ENCODE measurements at places on chromosomes 11 and 22.

DNA sequence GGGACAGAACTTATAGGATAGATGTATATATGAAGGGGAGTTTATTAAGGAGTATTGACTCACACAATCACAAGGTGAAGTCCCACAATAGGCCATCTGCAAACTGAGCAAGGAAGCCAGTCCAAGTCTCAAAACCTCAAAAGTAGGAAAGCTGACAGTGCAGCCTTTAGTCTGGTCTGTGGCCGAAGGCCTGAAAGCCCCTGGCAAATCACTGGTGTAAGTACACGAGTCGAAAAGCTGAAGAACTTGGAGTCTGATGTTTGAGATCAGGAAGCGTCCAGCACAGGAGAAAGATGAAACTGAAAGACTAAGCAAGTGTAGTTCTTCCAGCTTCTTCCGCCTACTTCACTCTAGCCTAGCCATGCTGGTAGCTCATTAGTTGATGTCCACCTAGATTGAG, 799.6 kb upstream of the ARHGAP42 start:
- DNase-seq = peak; percentile 61

DNA sequence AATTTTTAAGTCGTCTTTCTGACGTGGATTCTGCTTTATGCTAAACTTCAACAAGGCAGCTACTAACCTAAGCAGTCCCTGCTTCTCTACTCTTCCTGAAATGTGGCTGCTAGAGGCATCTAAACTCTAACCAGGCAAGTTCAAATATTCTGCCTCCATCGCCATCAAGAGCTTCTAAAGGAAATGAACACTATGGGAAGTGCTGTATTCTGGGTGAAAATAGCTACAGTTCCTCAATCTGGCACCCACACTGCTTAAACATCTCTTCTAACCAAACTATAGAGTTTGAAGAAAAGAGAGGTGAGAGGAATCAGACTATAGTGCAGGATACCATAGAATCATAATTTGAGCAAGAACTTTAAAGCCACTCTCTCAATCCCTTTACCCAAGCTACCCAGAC, 6.3 kb downstream of the NRIP3 start:
- no peak for DNase-seq

GRCh38 chr22:44537467-44537866, 39.4 kb upstream of the RTL6 start:
- peak; percentile 15 for DNase-seq

GRCh38 chr22:37281646-37282384, 493 bp upstream of the CYTH4 start:
- no peak for DNase-seq

- no peak for DNase-seq
These were observed 10.7 kb upstream of the FAM83F start for GRCh38 chr22:39984006-39984405.

- DNase-seq = no peak
These were observed 103.8 kb upstream of the CCDC90B start for GRCh38 chr11:83389975-83390374.

DNA sequence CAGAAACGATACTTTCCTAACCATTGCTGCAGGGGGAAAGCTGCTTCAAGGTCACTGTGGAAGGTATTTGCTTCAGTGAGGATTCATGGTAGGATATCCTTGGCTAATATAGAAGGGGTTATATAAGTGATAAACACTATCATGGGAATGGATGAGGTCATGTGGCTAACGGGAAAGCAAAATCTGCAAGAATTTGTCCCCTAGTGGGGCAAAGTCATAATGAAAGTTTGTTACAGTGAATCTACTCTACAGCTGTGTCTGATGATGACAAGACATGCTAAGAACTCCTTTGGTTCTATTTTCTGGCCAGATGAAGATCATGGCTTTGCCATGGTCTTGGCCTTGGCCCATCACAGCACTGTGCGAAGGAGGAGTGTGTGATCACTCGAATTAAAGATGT, 13.8 kb downstream of the MMP20 start:
- no peak for DNase-seq

DNA sequence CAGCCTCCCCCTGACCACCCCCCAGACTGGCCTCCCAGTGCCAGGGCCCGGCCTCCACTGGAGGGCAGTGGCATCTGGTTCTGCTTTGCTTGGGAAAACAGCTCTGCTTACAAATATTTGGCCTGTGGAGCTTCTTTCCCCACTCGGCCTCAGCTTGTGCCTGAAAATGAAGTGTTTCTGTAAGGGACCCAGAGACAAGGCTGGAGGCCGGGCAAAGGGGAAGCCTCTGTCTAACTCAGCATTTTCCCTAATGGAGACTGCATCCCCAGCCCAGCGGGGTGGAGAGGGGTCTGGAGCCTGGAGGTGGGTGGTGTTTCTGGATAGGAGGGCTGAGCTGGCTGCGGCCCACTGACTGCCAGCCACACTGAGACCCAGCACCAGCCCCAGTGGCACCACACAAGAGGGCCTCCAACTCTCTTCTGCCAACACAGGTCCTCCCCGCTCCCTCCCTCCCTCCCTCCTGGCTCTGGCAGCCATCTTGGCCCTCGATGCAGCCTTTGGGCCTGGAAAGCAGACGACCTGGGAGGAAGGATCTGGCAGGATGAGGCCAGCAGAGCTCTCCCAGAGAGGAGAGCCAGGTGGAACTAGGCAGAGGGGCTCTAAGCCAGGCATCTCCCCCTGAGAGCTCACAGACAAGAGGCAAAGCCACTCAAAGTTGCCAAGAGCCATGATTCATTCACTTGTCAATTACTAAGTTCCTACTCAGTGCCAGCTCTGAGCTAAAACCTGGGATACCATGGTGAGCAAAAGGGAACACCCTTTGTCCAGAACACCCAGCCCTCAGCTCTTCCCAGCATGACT, 77.1 kb upstream of the CD82 start:
- peak; percentile 80 for DNase-seq

DNA sequence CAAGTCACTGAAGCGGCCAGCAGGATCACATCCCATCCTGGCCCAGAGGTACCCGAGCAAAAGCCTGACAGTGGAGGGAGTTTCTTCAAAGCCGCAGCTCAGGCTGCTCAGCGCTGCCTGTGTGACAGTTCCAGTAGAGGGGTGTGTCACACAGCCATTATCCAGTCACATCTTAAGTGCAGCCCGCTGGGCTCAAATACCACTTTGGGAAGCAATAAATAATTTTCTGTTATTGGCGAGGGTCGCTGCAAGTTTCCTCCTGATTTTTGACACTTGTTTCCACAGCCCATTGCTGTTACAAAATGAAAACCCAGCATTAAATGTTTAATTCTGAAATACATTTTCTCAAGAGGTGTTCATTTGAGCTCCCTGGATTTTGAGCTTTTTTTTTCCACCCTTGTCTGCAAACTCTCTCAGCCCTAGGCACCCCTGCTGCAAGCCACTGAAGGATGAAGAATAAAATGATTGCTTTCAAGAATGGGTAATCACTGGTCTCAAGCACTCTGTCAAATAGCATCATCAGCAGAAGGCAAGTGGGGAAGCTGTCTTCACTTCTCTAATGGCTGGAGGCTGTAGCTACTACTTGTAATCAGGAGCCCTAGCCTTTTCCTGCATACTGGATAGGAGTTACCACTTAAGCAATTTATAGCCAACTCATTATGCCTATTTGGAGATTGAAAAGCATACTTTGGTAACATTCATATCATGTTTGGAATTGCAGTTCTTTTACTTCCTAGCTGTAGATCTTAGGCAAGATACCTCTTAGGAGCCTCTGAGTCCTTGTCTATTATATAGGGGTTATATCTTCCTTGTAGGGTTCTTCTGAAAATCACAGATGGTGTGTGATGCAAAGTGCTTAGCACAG, 373.7 kb downstream of the METTL15 start:
- DNase-seq = no peak

GRCh38 chr11:93622043-93622442, 39.4 kb upstream of the CEP295 start:
- no peak for DNase-seq

DNA sequence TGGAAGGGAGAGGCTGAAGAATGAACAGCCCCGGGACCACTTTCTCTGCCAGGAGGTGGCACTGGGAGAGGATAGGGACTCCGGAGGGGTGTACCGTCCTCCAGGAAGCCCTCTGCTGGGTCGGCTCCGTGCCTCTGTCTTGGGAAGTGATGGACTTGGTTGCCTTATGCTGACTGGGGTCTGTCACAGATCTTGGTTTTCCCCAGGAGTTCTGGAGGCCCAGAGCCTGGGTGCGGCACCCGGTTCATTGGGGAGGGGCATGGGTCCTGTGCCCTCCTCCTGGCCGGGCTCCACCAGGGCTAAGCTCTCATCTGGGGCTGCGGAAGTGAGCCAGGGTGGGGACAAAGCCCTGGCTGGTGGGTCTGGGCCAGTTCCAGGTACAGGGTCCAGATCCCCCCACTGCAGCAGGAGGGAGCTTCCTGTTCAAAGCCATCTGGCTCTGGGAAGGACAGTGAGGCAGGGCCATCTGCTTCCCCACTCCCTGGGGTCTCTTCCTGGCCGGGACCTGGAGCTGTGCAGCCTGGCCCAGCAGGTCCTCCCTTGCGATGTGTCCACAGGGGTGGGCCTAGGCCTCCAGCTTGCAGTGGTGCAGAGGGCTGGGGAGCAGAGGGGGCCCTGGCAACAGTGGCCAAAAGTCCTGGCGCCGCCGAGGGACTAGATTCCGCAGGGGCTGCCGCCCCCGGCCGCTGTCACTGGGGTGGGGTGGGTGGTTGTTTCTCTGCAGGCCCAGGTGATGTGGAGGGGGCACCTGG, 1.1 kb upstream of the AP2A2 start:
- DNase-seq = peak; percentile 63

GRCh38 chr22:40394607-40395006, 24.2 kb downstream of the SGSM3 start:
- no peak for DNase-seq

GRCh38 chr11:83643115-83643514, 356.9 kb upstream of the CCDC90B start:
- DNase-seq = peak; percentile 20

DNA sequence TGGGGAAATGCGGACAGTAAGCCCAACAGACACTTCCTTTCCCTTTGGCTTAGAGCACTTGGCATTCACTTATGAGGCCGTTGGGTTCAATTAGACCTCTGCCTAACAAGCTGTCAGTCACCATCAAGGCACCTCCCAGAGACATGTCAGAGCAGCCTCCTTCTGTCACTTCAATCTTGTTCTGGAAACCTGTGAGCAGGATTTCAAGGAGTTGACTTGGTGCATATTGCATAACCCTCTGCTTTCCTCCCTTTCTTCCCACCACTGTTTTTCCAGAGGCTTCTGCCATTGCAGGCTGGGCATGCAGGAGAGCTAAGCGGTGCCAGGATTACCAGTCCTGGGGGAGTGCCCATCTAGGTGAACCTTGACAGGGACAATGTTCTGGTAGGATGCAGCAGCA, 484.2 kb upstream of the LRRC4C start:
- DNase-seq = no peak

DNA sequence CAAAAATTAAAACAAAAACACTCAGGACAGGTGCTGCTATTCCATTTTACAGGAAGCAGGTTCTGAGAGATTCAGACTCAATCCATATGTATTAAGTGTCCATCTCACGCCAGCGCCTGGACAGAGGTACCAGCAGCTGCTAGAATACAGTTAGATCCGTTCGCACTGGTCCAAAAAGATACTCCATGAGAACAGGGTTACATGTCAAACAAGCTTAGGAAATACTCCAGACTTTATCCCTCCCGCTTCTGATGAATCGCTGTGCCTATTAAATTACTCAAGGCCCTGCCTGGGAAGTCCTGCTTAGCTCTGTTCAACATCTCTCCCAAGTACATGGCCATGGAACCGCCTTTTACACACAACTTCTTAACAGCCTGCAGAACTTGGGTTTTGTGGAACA, 50.2 kb upstream of the SLC35C1 start:
- no peak for DNase-seq

- peak; percentile 53 for DNase-seq
These were observed 59.4 kb downstream of the BRD1 start for GRCh38 chr22:49768077-49768910.

GRCh38 chr22:34567367-34567766, 498.6 kb upstream of the ISX start:
- no peak for DNase-seq

DNA sequence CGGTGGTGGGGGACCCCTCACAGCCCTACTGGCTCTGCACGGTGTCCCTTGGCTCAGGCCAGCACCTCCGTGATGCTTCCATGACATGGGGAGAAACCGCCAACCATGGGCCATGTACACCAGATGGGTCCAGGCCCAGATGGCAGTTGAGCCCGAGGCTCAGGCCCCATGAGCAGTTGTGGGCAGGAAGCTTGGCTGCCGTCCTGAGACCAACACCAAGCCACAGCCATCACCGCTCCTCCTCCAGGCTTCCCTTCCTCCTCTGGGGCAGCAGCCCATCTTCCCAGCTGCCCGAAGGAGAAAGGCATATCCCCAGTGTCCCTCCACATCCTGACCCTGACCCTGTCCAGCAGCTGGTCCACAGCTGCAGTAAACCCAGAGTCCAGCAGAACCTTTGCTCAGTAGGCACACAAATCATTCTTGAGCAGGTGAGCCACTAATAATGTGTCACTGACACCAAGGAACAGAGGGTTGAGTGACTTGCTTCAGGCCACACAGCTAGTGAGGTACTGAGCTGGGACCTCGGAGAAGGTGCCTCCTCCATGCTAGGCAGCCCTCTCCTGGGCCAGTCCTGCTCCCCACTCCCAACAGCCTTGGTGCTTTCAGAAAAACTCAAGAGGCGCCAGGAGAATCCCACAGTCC, 204.9 kb downstream of the CTTN start:
- DNase-seq = no peak
